NCI-H1105 (cell line): ENCODE measurements at places on chromosomes 13 and 19.
A peak's percentile ranks its signal among the peaks of the same experiment; 100 is the strongest.

DNA sequence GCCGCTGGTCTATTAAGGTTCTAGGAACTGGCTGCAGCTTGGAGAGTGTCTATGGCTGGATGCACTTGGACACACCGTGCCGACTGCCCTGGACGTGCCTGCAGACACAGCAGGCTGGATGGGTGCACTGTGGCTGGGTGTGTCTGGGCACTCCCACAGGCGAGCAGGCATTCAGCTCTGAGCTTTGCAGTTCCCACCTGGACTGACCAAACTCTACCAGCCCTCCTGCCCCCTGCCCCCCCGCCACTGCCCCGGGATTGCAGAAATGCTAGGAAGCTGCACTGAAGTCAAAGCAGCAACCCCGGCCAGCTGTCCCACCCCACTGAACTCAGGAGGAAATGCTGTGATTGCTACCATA, 7.0 kb upstream of the LRP3 start:
- DNase-seq = no peak

GRCh38 chr19:47687906-47688305, 25.3 kb upstream of the EHD2 start:
- no peak for DNase-seq

DNA sequence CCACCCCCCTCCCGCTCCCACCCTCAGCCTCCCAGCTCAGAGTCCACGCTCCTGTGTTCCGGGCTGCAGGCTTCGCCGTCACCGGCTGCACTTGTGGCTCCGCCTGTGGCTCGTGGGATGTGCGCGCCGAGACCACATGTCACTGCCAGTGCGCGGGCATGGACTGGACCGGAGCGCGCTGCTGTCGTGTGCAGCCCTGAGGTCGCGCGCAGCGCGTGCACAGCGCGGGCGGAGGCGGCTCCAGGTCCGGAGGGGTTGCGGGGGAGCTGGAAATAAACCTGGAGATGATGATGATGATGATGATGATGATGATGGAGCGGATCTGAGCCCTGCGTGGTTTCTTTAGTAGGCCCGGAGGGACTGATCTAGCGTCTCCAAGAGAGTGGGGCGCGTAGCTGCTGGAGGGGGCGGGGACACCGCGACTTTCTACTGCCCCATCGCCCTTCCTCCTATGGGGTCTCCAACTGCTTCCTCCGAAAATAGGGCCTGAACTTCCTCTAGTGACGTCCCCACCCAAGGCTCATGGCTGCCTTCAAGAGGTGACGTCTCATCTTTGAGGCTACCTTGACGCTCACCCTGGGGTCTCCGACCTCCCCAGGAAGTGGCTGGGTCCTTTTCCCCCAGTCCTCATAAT, 1.4 kb downstream of the RETN start:
- DNase-seq = no peak

- no peak for DNase-seq
Observed at GRCh38 chr19:46970815-46971214, 48.8 kb upstream of the NPAS1 start.

DNA sequence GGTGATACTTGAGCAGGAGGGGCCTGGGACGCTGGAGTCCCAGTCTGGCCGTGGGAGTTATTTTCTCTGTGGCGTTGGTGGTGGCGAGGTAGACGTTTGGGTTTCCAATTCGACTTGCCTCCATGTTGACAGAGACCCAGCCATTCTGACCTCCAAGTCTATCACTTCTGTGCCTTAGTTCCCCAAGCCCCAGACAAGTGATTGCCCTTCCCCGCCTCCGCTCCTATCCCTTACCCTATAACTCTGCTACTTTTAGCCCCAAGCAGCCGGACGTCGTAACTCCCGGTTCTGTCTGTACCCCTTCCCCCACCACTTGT, 549 bp downstream of the TIMM50 start:
- no peak for DNase-seq

DNA sequence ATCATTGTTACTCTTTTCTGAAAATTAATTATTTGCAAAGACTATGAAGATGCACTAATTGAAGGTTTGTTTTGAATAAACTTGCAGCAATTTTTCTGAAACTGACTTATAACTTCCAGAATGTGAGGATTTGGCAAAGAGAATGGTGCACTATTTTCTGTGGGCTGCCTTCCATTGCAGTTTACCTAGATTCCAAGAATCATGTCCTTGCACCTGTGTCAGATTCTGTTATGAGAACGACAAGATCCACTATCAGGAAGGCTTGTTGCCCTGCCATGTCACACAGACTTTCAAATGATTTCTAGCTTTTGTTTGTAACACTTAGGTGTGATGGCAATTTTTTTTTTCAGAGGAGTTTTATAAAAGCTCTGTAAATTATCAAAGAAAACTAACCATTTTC, 5.6 kb upstream of the SLAIN1 start:
- no peak for DNase-seq

- no peak for DNase-seq
Observed at GRCh38 chr13:27296496-27296895, 25.9 kb downstream of the RASL11A start.

DNA sequence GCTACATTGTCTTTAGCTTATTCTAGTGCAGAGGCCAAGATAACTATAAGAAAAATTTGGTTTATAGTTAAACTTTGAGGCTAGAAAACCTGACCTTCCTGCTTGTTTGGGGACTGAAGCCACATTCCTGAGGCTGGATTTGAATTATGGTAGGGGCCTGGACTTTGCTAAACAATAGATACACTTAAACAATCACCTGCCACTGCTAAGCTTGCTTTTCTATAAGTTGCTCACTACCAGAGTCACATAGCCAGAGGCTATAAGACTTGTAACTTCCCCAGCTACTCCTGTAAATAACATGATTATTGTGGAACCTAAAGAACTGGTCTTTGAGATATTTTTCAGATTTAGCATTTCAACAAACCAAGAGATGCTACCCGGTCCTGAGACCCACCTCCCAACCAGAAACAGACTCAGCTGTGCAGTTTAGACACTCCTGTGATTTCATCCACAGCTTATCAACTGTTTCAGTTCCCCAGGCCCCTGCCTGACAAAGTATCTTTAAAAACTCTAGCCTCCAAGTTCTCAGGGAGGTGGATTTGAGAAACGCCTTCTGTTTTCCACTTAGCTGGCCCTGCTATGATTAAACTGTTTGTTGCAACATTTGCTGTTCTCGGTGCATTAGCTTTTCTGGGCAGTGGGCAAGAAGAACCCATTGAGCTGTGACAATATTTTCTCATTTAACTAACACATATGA, 77.7 kb downstream of the MIPEP start:
- no peak for DNase-seq

DNA sequence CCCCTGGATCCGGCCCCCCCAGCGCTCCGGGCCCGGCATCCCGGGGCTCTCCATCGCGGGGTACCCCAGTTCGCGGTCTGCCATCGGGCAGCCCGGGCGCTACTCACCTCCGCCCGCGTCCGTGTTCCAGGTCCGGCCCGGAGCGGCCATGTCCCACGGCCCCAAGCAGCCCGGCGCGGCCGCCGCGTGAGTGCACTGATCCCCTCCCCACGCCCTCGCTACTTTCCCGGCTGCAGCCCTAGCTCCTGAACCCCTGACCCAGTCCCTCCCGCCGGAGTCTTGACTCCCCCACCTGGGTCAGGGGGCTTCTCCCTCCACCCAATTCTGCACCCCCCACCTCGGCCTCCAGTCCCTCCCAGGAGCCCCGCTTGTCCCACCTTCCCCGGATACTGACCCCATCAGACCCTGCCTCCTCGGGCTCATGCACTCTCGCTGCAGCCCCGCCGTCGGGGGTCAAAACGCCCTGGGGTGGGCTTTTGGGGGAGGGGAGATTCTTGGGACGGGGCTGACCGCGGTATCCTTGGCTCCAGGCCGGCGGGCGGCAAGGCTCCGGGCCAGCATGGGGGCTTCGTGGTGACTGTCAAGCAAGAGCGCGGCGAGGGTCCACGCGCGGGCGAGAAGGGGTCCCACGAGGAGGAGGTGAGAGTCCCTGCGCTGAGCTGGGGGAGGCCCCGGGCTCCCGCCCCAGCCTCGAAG, 566 bp downstream of the HMG20B start:
- no peak for DNase-seq

DNA sequence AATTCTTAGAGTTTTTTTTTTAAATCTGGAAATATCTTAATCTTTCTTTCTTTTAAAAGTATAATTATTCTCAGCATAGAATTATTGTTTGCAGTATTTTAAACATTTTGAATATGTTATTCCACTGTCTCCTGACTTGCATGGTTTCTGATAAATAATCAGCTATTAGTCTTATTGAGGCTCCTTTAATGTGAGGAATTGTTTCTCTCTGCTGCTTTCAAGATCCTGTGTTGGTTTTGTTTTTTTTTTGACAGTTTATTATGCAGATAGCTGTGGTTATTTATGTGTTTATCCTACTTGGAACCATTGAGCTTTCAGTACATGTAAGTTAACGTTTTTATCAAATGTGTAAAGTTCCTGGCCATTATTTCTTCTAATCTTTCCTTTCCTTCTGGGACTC, 477.9 kb upstream of the HTR2A start:
- no peak for DNase-seq

DNA sequence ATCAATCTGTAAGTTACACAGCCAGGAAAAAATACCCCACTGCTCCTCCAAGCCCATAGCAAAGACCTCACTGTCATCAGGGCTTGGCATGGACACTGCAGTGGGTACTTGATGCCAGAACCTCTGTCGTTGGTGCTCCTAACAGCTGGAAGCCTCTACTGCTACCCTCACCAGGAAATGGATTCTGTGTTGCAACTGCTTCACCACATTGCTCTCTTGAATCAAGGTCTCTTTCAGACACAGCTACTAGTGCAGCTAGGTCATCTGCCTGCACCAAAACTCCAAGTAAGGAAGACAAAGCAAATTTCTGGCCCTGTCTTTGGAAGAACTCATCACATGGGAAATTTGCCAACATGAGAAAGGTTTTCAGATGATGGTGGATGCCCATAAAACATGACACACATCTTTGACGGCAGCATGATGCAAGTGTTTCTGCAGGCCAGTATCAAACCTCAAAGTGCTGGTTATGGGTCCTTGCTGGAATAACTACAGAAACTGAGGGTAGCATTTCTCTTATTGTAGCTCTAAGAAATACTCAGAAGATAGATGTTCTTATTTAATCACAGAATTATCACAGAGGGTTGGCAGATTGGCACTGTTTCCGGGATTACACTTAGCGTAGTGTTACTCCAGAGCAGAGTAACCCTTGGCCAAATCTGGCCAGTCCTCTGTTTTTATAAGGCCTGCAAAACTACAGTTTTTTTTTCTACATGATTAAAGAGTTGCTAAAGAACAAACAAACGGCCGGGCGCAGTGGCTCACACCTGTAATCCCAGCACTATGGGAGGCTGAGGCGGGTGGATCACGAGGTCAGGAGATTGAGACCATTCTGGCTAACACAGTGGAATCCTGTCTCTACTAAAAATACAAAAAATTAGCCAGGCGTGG, 12.9 kb upstream of the PCCA start:
- DNase-seq = no peak

GRCh38 chr19:8334458-8335342, 8.4 kb downstream of the KANK3 start:
- DNase-seq = peak; percentile 72

DNA sequence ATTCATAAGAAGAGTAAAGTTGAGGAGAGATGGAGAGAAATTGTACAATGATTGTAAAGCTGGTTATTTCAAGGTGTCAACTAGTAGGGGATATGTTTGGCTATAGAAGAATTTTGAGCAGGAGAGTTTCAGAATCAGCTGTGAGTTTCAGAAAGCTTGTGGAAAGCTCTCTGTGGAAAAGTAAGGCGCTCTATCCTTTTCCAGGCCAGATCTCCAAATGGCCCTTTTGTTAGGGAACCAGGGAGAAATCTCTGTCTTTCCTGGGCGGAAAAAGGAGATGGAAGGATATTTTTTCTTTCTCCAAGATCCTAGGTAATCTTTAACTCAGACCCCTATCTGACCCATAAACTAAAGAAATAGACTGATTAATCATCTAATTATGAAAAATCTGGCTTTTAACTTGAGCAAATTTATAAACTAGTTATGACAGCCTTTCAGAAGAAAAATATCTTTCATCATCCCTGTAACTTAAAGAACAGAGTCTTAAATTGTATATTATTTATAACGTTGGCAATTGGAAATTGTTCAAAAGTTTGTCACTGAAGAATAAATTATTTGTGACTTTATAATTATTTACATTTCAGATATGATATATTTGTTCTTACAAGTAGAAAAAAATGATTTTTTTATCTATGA, 34.5 kb downstream of the SPRY2 start:
- no peak for DNase-seq

DNA sequence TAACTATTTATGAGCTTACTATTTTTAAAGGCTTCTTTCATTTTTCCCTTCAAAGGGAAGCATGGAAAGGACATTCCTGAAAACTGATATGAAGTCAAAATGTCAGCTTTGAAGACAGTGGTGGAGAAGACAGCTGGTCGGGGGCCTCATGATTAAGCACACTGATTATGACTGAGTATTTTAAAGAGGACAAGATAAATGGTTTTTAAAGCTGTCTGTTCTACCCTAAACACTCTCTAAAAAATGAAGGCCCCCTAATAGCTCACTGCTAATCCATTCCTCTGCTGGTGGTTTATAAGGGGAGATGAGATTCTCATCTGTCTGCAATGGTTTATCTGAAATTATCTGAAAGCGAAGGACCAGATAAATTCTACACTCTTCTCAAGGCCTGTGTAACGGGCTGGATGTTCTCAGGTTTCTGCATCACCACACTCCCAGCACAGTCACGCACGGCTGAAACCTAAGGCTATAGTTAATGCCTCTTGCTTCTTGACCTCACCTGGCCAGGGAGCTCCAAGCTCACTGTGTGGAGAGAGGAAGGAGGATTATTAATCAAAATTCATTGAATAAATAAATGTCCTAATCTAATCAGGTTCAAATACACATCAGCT, 86.9 kb upstream of the DOCK9 start:
- no peak for DNase-seq

DNA sequence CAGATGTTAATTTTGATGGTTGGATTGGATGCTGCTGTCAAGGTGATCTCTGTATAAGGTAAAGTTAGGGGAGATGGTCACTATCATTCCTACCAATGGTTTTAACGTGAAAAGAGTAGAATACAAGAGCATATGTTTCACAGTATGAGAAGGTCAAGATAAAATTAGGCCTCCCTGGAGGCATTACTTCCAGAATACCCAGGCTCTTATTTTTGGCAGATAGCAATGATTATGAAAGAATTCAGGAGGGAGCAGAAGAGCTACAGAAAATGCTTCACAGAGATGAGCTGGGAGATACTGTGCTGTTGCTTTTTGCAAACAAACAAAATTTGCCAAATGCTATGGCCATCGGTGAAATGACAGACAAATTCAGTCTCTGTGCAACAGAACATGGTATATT, 547.5 kb upstream of the SPRY2 start:
- DNase-seq = no peak

DNA sequence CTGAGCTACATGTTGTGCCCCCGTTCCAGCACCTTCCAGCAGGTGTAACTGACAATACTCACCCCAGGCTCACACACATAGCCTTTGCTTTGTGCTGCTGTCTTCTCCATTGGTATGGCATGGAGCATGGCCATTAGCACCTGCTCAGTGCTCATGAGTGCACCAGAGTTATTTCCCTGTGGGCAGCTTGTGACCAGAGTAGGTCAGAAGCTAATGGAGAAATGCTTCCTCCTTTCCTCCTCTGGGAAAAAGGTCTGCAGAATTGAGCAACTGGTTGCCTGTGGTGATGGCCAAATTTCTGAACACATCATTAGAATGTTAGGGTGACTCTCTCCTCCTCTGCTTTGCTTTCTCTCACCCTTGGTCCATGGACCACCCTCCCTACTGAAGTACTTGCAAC, 344.5 kb upstream of the TMTC4 start:
- no peak for DNase-seq

GRCh38 chr13:24097064-24097463, 63.5 kb upstream of the SPATA13 start:
- no peak for DNase-seq

- DNase-seq = no peak
Observed at GRCh38 chr13:98187965-98188261, 10.8 kb upstream of the RNF113B start.

- no peak for DNase-seq
Observed at GRCh38 chr19:4567584-4568071, 8.1 kb upstream of the SEMA6B start.
